ENCODE measurements at places on chromosomes 6 and 20.

- no peak for DNase-seq
Observed at GRCh38 chr6:7262746-7263518, 50.1 kb downstream of the SSR1 start.

DNA sequence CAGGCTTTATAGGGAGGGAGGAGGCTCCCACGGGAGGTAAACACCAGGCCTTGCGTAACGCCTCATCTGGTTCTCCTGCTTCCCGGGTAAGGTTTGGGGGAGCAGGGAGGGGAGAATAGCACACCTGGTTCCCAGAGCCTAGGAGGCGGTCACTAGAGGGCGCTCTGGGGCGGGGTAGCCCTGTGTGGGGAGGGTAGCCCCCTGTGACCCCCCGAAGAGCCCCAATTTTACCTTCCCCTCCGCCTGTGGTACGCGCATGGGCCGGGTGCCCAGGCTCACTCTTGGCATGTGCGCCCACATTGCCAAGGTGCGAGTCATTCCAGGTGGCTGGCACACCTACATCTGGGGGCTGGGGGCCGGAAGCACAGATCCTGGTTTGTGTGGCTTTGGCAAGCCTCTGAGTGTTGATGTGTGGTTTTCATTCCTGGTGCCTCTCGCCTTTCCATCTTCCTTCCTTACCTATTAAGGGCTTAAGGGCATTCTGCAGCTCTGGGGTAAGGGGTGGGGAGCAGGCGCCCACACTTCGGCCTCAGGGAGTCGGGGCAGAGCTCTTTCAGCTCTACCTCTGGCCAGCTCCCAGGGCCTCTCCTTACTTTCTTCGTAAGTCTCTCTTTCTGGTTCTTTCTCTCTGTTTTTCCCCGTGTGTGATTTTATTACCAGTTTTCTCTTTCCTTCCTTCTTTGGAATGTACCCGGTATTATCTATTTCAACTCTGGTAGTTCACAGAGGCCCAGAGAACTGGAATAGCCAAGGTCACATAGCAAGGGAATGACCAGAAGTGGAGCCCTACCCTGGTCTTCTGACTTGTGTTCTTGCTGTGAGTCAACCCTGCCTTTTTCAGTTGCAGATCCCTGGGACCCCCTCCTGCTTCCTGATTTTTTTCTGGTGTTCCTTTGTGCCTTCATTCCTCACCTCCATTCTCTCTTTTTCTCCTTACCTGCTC, 492 bp upstream of the RNF39 start:
- peak; percentile 35 for DNase-seq

DNA sequence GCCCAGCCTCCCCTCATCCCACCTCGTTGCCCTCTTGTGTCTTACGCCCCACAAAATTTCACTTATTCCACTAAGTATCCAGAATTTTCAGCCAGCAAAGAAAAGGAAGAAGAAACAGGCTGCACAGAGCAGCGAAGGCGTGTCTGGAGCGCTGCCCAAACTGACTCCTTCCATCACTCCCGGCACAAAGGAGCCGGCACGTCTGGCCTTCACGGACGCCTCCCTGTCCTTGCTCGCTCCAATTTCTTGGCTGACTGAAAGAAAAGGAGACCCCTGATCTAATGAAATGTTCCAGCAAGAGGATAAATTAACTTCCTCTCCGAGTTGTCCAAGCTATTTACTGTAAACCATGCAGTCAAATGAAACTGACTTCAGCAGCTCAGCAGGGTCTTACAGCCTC, 152.3 kb upstream of the CDH4 start:
- no peak for DNase-seq

DNA sequence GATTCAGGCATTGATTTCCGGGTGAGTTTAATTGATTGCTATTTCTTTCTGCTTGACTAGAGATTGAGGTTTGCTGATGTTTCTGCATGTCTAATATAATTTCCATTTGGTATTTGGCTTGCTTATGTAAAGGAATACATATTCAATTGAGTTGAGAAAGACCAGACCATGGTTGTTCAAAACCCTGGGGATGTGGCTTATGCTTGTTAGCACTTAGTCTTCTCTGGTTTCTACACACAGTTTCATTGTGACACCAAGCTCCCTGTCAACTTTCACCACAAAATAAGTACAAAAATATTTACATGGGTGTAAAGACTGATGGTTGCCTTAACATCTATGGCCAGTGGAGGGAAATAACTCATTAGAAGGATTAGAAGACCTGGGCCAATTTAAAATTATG, 209.6 kb downstream of the CDH26 start:
- DNase-seq: no peak

GRCh38 chr6:111280445-111280955, 193.2 kb downstream of the SLC16A10 start:
- no peak for DNase-seq

DNA sequence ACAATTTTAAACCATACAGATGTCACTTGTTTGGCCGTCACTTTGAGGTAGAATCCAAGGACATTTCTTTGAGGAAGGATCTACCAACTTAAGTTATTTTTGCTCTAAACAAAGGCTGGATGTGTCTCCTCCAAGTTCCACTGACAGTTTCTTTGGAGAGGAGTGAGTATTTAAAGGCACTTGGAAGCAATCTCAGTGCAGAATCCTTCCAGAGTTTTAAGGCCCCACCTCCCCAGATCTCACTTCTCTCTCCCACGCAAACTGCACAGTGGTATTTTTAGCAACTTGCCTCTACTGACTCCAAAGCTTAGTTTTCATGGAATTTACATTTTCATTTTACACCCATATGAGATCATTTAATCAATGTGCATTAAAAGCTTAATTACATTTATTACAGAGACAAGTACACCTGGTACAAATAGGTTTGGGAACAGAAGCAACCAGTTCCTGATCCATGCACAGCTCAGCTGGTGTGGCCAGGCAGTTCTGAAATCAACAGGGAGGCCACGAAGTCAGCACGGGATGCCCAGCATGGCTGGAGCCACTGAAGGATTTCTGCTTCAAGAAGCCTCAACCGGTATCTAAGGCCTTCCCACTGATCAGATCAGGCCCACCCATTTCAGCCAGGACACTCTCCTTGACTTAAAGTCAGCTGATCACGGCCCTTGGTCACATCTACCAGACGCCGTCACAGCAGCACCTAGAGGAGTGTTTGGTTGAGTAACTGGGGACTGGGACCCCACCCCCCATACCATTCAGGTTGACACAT, 109.8 kb downstream of the SYCP2 start:
- DNase-seq: no peak

DNA sequence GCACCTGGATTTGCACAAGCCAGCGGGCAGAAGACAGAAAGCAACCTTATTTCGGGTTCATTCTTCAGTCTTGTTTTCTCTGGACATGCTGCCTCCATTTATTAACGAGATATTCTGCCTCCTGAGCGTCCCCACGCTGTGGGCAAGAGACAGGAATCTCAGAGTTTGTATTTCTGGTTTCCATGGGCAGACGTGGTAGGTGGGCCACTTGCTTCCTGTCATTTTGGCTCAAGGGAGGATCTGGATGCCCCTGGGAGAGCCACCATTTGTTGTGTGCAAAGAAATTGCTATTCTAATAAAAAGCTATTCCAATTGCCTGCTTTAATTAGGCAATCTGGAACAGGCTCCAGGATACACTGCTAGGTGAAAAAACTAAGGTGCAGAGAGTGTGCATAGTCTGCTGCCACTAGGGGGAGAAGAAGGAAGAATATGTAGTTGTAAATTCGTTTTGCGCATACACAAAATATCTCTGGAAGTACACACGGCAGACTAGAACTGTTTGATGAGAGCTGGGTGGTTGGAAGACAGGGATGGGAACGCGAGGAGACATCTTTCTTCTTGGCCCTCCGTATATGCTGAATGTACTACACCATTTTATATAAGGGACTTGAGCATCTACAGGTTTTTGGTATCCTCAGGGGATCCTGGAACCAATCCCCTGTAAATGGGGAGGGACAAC, 30.1 kb upstream of the SLC16A10 start:
- DNase-seq: peak; percentile 45

- no peak for DNase-seq
Observed at GRCh38 chr20:50541606-50542041, 31.4 kb downstream of the PTPN1 start.

- no peak for DNase-seq
Observed at GRCh38 chr6:149716181-149716963, 1.5 kb downstream of the LATS1 start.

- peak; percentile 49 for DNase-seq
Observed at GRCh38 chr20:9616833-9617461, 102.6 kb downstream of the LAMP5 start.

- DNase-seq: peak; percentile 78
Observed at GRCh38 chr6:26022132-26022472, 59.5 kb downstream of the TRIM38 start.

DNA sequence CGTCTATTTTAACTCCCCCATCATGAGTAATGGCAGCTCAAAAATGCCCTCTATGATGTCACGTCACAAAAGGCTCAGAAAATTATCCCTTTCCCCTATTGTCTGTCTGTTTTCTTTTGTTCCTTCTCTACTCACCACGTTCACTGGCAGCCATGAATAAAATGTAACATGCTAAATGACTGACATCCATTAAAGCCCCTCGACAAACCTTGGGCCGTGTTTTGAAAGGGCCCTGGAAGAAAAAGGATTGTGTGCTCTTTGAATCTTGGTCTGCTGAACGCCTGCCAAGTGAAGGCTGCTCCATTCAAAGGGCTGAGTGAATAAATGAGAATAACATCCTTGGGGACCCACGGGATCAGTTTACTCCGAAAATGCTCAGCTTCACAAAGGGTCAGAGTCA, 118.7 kb downstream of the RPS12 start:
- DNase-seq: no peak

DNA sequence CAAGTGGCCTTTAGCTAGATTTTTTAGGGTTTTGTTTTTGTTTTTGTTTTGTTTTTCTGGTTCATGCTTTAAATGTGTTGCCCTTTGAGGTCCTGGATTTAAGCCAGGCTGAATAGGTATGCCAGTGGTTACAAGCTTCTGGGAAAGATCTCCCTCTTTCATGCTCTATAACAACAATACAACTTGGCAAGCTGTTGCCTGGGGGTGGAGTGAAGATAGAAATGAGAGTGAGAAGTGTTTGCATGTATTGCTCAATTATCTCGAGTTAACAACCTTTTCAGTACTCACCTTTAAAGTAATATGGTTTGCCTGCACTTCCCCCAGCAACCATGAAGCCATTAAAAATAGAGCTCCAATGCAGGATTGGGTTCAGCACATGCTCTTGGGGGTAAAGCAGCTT, 19.2 kb upstream of the HAO1 start:
- no peak for DNase-seq

GRCh38 chr6:108438918-108439317, 121.8 kb upstream of the FOXO3 start:
- no peak for DNase-seq

DNA sequence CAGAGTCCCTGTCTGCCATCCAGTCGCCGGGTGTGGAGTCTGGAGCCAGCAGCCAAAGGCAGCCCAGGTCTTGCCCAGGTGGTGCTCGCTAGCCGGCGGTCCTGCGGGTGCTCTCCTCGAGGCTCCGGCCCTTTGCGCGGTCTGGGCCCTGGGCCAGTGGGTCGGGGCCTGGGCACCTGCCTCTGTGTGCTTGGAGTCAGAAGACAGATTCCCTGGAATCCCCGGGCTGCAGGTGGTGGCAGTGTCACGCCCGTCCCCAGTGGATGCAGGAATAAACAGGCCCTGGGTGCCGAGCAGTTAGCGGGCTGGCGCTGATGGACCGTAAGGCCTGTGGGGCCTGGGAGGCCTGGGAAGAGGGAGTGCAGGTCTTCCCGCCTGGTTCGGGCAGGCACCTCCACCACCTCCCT, 5.3 kb downstream of the SS18L1 start:
- DNase-seq: no peak

DNA sequence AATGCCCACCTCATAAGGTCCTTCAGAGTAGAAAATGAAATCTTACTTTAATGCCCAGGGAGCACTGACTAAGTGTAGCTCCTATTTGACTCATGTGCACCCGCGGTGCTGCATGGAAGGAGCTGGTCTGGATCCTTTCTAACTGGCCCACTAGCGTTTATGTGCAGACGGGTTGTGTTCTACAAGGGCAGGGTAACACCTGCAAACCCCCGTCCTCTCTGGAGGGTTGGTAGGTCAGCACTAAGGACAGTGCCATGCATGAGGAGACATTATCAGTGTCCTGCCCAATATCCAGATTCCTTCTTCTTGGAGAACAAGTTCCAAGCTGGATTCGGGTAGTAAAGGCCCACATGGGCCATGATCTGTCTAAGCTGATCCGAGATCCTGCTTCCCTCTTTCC, 140.3 kb downstream of the ANKRD60 start:
- DNase-seq: no peak

- no peak for DNase-seq
Observed at GRCh38 chr6:109579361-109579760, 96.3 kb upstream of the ZBTB24 start.

DNA sequence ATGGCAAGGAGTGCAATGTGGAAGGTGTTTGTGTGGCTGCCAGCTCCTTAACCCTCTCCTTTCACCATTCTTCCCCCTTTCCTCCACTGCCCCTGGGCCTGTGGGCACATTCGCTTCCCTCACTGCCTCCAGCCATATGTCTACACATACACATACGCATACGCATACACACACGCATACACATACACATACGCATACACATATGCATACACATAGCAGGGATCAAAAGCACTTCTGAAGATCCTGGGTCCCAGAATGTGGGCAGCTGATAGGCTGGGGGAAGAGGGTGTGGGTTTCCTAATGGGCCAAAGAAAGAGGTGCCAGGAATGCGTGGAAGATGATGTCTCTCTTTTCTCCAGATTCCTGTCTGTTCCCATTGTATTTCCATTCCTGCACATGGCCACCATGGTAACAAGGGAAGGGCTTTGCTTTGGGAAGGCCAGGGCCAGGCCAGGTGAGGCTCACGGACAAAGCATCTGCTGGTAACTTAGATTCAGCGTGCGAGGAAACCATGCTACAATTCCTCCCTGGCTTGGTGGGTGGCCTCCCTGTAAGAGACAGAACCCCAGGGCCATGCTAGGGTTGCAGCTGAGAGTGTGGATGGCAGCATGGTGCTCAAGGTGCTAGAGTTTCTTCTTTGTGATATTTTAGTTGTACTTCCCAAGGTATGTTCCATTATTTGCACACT, 44.8 kb upstream of the GTSF1L start:
- DNase-seq: no peak

GRCh38 chr6:14716499-14717146, 529.2 kb upstream of the JARID2 start:
- no peak for DNase-seq

DNA sequence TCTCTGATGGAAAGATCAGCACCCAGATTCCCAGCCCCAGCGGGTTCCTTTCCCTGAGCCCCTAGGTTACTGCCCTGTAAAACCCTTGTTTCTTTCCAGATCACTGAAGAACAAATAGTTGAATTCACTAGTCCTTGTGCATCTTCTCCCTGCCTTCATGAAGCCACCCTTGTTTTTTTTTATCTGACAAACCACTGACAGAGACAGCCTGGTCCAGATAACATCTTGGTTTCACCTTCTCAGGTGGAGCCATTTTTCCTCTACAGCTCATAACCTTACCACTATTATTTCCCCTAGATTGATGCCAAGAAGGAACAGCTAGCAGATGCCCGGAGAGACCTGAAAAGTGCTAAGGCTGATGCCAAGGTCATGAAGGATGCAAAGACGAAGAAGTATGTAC, 15.9 kb upstream of the PLCG1 start:
- DNase-seq: no peak

DNA sequence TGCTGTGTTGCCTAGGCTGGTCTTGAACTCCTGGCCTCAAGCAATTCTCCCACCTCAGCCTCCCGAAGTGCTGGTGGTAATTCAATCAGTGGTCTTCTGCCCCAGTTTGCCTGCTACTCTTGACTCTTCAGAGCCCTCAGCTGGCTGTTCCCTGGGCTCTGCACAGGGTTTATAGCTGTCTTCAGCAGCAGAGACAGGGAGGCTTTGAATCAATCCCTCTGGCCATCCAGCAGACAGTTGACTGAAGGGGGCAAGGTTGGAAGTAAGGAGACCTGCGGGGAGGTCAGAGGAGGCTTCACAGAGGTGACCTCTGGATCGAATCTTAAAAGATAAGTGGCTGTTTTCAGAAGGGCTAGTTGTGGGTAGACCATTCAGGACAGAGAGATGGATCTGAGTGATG, 26.0 kb upstream of the KIF3B start:
- no peak for DNase-seq

All from amniotic epithelial cell (primary cell).